ENCODE measurements at places on chromosomes 16 and 17.

- DNase-seq: no peak
Observed at GRCh38 chr17:73630965-73631595, 13.2 kb downstream of the SDK2 start.

DNA sequence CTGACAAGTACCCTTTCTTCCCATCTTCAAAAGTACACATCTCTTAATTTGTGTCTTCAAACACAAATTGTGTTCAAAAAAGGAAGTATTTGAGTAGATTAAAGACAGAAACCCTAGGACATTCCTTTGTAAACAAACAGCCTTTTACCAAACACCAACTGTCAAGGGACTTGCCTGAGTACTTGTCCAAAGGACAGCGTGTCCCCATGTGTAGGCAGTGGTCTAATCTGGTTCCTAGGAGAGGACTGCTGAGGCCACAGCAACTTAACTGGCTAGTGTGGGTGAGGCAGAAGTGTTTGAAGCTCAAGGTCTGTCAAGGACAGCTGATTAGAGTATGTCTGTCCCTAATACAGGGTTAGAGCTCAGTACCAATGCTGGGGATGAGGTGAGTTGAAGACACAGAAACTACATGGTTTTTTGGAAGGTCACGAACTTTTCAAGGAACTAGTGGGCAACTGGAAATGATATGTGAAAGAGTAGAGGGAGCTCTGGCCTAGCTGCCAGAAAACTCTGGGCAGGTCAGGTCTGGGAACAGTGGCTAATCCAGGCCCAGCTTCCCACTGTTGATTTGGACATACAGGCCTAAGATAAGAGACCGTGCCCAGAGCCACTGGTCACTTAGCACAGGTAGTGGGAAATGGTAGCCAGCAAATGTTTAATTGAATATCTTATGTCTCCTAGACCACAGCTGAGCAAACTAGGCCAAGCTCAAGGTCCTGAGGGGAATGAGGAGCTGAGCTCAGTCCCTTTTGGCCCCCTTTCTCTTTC lies 10.1 kb downstream of the HMOX2 start:
- no peak for DNase-seq

DNA sequence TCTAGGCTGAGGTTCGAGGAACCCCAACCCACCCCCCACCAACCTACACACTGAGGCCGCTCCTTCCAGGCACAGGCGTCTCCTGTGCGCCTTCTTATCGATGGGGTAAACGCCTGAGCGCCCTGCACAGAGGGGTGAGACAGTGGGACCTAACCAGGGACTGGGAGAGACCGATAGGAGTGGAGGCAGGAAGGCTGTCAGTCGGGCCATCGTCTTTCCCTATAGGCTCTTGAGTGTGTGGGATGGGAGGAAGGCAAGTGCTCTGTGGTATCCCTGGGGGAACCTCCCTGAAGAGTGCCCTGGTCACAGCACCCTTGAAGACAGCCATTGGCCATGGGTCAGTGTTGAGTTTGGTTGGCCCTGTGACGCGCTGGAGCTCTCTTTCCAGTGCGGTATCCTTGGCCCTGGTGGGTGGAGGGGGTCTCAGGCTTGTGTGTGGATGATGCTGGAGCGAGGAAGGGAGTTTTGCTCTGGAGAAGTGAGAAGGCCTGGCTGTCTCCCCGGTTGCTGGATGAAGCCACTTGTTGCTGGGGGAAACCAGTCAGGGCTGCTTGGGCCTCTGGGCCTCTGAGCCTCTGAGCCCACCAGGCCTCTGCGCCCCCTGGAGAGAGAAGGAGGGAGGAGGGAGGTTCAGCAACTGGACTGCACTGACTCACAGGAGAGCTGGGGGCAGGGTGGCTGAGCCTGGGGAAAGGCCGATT lies 1.7 kb downstream of the GPRC5C start:
- no peak for DNase-seq

DNA sequence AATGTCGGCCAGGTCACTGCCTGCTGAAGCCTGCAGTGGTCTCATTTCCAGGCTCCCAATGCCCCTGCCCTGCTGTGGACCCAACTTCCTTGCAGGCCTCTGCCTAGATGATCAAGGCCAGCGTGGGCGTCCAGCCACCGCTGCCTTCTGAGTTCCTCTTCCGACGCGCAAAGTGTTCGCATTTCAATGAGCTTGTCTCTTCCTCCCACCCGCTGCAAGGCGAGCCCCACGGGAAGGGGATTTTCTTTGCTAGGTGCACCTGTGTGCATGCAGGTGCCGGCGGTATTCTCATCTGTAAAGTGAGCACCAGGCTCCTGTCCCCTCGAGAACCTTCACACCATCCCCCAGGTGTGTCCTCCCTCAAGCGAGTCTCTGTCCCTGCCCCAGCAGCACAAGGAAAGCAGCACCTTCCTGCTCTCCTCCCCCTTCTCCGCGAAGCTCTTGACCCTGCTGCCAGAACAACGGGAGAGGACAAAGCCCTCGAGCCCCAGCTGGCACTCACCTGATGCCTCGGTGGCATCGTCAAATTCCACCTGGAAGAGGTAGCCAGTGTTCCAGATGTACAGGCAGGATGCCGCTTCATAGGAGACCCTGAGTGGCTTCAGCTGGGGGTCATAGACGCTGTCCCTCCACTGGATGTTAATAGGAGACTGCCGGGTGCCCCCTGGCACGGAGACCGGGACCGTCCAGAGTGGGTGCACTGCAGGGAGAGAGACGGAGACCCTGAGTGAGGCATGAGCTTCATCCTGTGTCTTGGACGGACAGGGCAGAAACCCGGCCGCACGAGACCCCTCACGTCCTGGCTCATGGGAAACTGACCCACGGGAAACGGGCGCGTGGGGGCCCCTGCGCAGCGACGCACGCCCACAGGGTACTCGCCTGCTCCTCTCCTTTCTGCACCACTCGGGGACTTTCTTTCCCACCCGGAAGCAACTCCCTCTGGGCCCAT lies 9.8 kb downstream of the CA5A start:
- DNase-seq: no peak
